ENCODE measurements at places on chromosomes 6 and 20.

DNA sequence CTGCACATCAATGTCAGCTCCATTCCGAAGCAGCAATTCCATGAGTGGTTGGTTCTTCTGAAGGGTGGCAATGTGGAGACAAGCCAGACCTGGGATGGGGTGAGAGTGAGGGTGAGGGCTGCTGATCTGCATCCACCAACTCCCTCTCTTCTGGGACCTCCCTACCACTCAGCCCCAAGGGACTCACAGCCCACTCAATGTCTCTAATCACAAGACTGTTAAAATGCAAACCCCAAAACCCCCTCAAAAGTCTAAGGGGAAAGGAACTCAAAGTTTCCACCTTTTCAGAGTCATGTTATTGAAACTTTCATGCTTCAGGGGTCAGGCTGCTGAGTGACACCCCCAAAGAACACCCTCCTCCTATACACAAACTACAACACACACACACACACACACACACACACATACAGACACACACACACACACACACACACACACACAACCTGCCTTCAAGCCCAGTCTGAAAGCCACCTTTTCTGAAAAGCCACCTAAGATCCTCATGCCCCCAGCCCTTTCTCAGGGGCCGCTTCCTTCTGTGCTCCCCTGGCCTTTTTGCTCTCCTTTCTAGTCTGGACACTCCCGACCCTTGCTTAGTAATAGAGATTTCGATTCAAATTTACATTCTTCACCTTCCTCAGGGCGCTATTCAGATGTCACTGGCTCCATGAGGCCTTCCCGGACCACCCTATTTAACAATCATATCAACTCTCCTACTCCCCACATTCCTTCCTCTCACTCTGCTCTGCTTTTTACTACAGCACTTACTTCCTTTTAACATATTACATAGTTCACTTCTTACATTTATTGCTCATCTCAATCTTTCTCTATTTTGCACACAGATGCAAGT lies 3.3 kb upstream of the SLC35B2 start:
- DNase-seq, result no peak

- no peak for DNase-seq
These were observed 21.6 kb downstream of the TFEB start for GRCh38 chr6:41713650-41714291.

- no peak for DNase-seq
These were observed 11.8 kb upstream of the FOXF2 start for GRCh38 chr6:1377526-1377925.

DNA sequence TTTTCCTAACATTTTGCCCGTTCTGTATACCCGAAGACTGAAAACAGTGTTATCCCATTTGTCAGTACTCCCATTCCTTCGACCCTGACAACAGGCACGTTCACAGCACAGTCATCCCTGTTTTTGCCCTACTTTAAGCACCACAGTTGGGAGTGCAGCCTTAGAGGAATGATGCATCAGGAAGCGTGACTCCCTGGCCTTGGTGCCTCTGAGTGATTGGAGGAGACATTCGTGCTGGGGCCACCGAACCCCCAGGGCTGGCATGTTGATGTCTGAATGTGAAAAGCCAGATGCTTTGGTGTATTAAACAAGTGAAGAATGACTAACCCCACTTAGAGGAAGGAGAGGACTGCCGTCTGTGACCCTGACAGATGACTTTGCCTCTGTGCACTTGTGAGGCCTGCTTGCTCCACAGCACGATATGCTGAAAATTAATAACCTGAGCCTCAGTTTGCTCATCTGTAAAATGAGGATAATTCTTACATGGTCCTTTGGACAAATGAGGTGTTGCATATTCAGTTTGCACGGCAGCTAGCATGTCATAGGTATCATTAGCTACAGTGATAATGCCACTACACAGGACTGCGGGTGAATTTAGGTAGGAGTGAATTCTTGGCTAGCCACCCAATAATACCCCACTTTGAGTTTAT lies 36.0 kb downstream of the STK35 start:
- DNase-seq, result no peak

GRCh38 chr6:39416728-39417127 lies 94.2 kb upstream of the KCNK16 start:
- DNase-seq, result no peak

- DNase-seq, result no peak
These were observed 817 bp downstream of the GRM1 start for GRCh38 chr6:146029573-146030184.

- DNase-seq, result no peak
These were observed 2.9 kb upstream of the TRIM26 start for GRCh38 chr6:30216096-30216495.

GRCh38 chr6:36313649-36313936 lies 23.1 kb downstream of the BNIP5 start:
- no peak for DNase-seq

- DNase-seq, result no peak
These were observed 25.8 kb upstream of the RNGTT start for GRCh38 chr6:88989215-88989614.

DNA sequence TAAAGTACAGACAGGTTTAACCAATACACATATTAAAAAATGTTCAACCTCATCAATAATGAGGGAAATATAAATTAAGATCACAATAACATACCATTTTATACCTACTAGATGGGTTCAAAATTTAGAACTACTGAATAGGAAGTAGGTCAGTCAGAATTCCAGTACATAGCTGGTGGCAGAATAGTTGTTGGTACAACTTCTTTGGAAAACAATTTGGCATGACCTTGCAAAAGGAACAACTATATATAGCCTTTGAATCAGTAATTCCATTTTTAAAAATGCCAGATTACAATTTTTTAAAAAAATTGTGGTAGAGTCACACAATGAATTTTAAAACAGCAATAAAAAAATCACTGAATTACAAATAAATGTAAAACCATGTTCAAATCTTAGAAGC lies 165.6 kb downstream of the CDK19 start:
- no peak for DNase-seq

DNA sequence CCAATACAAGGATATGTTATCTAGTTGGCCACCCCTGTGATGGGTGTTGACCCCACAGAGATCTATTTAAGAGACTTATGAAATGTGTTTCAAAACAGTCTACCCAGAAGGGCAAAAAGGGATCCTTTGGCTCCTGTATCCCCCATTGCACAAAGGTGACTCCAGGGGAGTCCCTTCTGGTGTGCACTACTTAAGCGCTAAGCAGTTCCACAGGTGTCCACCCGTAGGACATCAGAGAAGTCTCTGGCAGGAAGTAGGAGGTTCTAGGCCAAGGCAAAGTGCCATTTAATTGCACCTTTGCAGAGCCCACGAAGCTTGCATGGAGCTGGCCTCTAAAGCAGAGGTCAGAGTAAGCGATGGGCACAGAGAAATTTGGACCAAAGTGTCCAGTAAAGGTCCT lies 147.7 kb downstream of the MRPL14 start:
- no peak for DNase-seq

GRCh38 chr6:132504757-132505156 lies 8.2 kb downstream of the STX7 start:
- DNase-seq, result no peak

- DNase-seq, result no peak
These were observed 8.1 kb downstream of the SULF2 start for GRCh38 chr20:47777220-47777619.

GRCh38 chr6:56393615-56394612 lies 146.5 kb upstream of the COL21A1 start:
- DNase-seq, result no peak

GRCh38 chr20:20398123-20398522 lies 30.2 kb downstream of the INSM1 start:
- DNase-seq, result no peak

GRCh38 chr6:39360378-39360777 lies 37.9 kb upstream of the KCNK16 start:
- DNase-seq, result no peak

- no peak for DNase-seq
These were observed 2.8 kb upstream of the CSTL1 start for GRCh38 chr20:23436681-23437080.

DNA sequence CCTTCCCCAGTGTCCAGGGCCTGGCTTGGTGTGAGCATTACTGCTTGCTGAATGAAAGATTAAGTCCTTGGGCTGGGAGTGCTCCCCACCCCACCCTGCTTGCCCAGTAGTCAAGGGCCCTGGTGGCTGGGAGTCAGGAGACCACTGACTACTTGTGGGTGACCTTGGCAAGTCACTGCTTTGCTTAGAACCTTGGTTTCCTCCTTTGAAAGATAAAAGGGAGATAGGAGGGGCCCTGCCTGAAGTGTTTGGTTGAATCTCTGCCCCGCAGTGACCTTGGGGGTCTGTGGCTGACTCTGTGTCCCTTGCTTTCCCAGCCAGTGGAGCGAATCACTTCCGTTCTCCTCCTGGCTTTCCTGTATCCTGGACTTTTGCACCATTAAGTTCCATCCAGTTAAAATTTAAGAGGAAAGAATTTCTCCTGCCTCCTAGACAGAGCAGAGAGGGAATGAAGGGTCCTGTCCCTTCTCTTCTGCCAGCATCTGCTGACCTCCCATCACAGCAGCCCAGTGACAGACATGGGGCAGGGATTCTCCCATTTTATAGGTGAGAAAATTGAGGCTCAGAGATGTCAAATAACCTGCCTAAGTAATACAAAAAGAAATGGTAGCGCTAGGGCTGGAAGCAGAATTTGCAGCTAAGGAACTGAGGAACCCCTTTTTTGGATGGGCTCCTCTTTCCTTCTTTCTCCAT lies 3.5 kb upstream of the EPB41L1 start:
- DNase-seq, result no peak

DNA sequence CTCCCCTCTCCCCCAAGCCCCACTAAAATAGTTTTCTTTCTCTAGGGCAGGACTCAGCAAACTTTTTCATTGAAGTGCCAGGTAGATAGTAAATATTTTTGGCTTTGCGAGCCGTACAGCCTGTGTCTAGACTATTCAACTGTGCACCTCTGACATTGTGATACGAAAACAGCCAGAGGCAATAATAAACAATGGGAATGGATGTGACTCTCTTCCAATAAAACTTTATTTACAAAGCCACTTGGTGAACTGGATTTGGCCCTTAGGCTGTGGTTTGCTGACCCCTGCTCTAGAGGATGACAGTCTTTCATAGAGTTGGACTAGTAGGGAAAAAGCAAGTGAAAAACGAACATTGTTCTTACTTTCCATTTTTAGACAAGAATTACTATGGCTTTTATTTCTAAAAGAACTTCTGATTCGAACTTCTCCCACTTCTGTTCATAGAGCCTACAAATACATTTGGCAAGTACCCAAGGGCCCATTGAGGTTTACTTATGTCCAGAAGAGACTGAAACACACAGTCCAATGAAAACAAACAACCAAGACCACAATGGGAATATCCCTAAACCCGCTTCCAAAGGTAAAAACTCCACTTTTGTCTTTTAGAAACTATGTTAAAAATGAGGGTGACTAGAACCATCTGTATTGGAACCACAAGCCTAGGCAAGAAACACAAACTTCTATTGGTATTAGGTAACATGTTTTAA lies 46.4 kb upstream of the CDKAL1 start:
- DNase-seq, result no peak

GRCh38 chr20:10347086-10347880 lies 86.7 kb downstream of the MKKS start:
- no peak for DNase-seq

GRCh38 chr6:13024616-13025015 lies 303.7 kb downstream of the TBC1D7 start:
- DNase-seq, result no peak

DNA sequence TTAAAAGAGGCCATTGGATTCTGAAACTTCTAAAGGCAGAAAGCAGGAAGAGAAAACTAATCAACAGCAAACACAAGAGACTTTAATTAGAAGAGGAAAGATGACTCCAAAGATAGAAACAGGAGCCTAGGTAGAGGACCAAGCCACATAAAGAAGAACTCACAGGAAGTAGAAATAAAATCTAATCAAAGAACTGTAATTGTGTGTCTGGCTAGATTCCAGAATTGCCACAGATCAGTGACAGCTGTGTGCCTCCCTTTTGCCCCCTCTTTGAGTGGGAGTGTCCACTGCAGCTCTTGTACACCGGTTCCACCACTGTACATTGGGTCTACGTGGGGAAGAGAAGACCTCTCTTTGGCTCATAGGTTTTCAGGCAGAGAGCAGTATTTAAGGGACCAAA lies 22.3 kb upstream of the THEMIS start:
- no peak for DNase-seq

- DNase-seq, result no peak
These were observed 24.9 kb upstream of the NT5E start for GRCh38 chr6:85424981-85425380.

DNA sequence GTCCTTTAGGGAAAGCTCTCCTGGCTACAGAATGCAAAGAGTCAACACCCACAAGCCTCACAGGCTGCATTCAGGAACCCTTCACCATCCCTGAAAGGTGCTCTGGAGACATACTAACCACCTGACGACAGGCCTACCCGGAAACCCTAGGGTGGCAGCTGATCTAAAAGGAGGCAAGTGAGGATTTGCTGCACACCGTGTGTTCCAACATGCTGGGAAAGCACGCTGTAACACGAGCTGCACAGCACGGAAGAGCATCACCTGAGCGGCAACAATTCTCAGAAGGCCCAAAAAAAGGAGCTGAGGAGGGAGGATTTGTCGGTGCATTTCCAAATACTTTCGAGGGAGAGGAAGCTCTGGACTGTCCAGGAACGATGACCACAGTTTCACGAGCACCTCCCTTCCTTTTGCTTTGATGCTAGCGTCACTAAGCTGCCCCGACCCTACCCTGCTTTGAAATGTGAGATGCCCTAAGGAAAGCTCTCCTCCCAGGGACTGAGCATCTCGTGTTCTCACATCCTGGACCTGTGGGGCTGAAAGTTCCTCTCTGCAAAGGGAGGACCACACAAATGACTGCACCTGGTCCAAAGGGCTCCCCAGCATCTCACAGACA lies 87.0 kb downstream of the PPP1R3G start:
- no peak for DNase-seq

- DNase-seq, result no peak
These were observed 32.3 kb downstream of the FOXP4 start for GRCh38 chr6:41578217-41579087.

DNA sequence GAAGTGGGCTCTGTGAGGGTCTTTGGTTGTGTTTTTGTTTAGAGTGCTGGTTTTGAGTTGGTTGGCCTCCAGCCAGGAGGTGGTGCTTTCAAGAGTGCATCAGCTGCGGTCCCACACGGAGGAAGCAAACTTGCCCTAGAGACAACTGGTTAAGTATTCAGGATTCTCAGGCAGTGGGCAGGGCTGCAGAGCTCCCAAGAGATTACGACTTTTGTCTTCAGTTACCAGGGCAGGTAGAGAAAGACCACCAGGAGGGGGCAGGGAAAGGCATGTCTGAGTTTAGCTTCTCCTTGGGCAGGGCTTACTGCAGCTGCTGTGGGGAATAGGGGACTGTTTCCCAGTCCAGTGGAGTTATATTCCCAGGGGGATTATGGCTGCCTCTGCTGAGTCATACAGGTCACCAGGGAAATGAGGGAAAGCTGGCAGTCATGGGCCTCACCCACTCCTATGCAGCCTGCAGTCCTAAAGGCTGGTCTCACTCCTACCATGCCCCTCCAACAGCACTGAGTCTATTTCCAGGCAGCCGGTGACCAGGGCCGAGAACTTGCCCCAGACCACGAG lies 64.3 kb downstream of the TTI1 start:
- DNase-seq, result no peak

DNA sequence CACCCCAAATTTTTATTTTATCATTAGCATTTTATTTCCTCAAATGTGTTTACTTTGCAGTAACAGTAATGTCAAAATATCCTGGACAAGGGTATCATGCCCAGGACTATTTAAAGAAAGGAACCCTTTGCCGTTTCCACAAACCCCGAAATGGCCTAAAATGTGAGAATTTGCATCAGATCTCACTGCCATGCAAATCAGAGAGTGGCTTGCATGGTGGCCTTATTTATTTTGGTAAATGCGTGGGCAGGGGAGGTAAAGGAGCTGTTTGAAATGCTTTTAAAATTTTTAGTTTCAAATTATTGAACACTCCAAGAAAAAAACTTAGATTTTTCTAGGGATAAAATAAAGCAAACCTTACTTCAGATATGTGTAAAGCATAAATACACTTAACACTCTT lies 43.8 kb downstream of the ADAT2 start:
- no peak for DNase-seq

Measured in stimulated activated CD4-positive, alpha-beta T cell treated with anti-CD3 and anti-CD28 coated beads, Interleukin-15, amount 100 ng/mL, for 1 hour (primary cell).